A549 treated with Mapracorat at 1 μM for 4 hours (cell line): ENCODE measurements at places on chromosomes 13 and 19. TPM values are rescaled to one million over a fixed set of nuclear protein-coding genes. Genes with fewer than 3 reads are reported as not detected.

Gene OLFM2
- total RNA-seq: 9.0 to 11.2 TPM (median 10.7 TPM) in 5 replicates

Gene ZNF112
- total RNA-seq: 1.5 to 2.3 TPM (median 2.1 TPM) in 5 replicates

Gene SACS
- total RNA-seq: 9.4 to 13.3 TPM (median 12.9 TPM) in 5 replicates

Gene ZNF229
- 2.6 to 3.1 TPM (median 2.9 TPM) in 5 replicates for total RNA-seq

Gene PSG7
- 0.07 to 0.16 TPM (median 0.10 TPM) in 3 of 5 replicates, not detected in the others for total RNA-seq

Gene ZNF628
- total RNA-seq: 2.9 to 8.5 TPM (median 5.4 TPM) in 5 replicates

Gene LRRC63
- total RNA-seq: 0.07 TPM in 1 of 5 replicates, not detected in the others

Gene NKPD1
- total RNA-seq: 0.33 to 0.73 TPM (median 0.57 TPM) in 5 replicates

Gene RNF225
- total RNA-seq: 0.18 to 0.37 TPM (median 0.23 TPM) in 4 of 5 replicates, not detected in the other

Gene CCDC8
- not detected in 5 replicates for total RNA-seq

Gene ZNF460
- 0.81 to 1.2 TPM (median 1.1 TPM) in 5 replicates for total RNA-seq

Gene ATP8A2
- total RNA-seq: 0.05 TPM in 1 of 5 replicates, not detected in the others

Gene KLK12
- not detected in 5 replicates for total RNA-seq

Gene IFNL1
- 0.39 TPM in 1 of 5 replicates, not detected in the others for total RNA-seq

Gene KIR3DL1
- not detected in 5 replicates for total RNA-seq

Gene ENOX1
- 1.2 to 1.4 TPM (median 1.3 TPM) in 5 replicates for total RNA-seq

Gene SLC25A41
- total RNA-seq: 0.11 to 0.20 TPM (median 0.17 TPM) in 4 of 5 replicates, not detected in the other

Gene EMC10
- total RNA-seq: 104 to 157 TPM (median 156 TPM) in 5 replicates

Gene SH2D3A
- 15.2 to 18.9 TPM (median 17.1 TPM) in 5 replicates for total RNA-seq

Gene CASP14
- total RNA-seq: not detected in 5 replicates

Gene SERP2
- not detected in 5 replicates for total RNA-seq

Gene NXNL1
- not detected in 5 replicates for total RNA-seq

Gene ADAMTS10
- total RNA-seq: 8.4 to 14.6 TPM (median 12.2 TPM) in 5 replicates

Gene SHISA7
- not detected in 5 replicates for total RNA-seq

Gene SLC7A10
- 0.11 to 0.12 TPM in 2 of 5 replicates, not detected in the others for total RNA-seq

Gene ARRDC5
- not detected in 5 replicates for total RNA-seq

Gene FXYD3
- total RNA-seq: 0.26 to 0.58 TPM (median 0.36 TPM) in 5 replicates

Gene IRF3
- total RNA-seq: 74.8 to 117 TPM (median 95.5 TPM) in 5 replicates
